ENCODE measurements at places on chromosomes 3 and 15.

- DNase-seq: no peak
Measured at GRCh38 chr15:67359431-67360079, 105.0 kb downstream of the IQCH start.

DNA sequence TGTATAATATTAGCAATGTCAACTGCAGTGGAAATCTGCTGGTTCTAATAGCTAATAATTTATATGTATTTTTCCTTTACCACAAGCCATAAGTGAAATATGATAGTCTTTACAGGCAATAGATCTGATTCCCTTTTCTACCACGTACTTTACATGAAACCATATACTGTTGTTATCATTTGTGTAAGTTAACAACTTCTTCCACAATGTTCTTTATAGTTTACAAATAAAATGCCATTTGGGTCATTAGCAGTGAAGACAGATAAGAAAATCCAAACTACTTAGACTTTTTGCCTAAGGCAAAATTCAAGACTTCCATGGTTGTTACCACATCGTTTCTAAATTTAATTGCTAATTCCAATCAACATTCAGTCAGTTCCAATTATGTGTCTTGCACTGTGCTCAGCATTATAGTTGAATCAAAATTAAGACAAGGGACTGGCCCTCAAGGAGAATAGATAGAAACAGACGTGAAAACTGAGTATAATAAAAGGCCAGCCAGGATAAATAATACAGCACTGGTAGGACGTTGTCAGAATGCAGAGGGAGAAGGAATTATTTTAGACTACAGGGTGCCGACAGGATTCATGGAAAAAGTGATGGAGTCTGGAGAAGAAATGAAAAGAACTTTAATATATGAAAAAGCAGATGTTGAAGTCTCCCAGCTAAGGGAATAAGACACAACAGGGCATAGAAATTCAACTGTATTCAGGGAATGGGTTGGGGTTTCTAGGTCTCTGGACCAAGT is 249.8 kb downstream of the ALCAM start:
- DNase-seq: no peak

DNA sequence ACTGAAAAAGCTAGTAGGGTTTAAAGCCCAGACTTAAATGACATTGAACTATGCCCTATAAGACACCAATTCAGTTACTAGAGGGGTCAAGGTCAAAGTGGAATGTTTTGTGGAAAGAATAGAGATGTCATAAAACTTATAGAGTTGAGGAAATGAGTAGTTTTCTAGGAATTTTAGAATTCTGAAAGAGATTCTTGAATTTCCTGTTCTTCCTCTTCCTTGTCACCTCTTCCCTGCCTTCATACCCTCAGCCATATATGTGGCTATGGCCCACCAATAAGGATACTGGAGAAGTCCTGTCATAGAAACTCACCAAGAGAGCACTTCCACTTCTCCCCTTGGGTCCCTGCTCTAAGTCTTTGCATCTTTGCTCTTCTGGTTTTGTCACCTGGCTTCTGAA is 104.9 kb upstream of the TGFBR2 start:
- DNase-seq: no peak

- no peak for DNase-seq
Measured at GRCh38 chr3:13718000-13718399, 161.9 kb downstream of the WNT7A start.

DNA sequence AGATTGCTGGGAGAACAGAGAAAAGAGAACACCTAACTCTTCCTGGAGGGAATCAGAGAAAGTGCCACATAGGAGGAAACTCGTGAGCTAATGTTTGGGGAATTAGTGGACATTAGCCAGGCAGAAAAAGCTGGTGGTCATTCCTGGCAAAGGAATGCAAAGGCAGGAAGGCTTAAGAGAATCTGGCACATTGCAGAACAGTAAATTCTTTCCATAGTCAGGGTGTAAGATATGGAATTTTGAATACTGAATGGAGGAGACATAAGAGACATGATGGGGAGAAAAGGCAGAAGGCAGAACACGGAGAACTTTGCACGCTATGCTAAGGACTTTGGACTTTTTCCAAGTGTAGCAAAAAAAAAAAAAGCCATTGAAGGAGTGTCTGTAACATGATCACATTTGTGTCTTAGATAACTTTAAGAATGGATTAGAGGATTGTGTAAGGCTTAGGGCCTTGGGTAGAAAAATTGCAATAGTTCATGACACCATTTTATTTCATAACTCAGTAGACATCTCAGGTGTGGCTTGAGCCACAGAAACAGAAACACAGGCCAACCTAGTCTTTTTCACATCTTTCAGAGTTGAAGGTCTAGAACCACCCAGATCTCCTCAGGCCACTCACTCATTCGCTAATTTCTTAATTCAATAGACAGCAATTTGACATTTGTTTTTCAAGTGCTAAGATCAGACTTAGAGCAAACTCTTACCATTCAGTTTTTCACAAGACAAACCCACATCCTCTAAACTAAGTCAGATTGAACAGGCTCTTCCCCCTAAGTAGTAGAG is 31.2 kb upstream of the CCDC80 start:
- DNase-seq: no peak

DNA sequence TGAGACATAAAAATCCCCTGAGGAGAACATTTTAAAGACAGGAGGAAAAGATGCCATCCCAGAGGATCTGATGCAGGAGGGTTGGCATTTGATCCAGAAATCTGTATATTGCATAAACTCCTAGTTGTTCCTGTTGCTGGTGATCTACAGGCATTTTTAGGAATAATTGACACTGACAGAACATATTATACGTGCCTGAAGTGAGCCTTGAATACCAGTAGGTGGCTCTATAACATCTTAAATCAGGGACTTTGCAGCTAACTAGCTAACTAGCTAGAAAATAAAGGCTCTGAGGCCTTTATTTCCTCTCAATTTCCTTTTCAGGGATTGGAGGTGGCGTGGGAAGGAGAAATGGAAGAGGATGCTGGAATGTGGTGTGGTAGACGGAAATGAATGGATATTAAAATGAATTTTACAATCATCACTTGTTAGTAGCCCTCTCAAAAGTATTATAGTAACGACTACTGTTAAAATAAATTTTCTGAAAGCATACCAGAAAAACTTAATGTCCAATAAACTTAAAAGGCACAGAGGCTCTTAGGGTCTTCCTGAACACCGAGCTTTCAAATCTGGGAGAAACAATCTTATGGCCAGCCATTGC is 73.8 kb upstream of the ZBED2 start:
- peak; percentile 18 for DNase-seq

DNA sequence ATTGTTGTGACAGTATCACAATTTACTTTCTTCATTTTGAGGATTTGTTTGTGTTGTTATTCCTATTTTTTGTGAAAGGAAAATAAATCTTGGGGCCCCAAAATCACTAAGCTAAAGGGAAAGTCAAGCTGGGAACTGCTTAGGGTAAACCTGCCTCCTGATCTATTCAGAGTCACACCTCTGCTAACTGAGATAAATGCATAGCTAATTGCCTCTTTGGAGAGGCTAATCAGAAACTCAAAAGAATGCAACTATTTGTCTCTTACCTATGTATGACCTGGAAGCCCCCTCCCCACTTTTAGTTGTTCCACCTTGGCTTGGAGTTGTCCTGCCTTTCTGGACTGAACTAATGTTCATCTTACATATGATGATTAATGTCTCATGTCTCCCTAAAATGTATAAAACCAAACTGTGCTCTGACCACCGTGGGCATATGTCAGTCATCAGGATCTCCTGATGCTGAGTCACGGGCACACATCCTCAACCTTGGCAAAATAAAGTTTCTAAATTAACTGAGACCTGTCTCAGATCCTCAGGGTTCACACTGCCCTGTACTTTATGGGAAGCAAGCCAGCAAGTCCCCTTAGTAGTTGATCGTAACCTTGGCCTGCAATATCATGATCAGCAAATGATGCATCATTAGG is 523.2 kb upstream of the GOLIM4 start:
- DNase-seq: no peak

DNA sequence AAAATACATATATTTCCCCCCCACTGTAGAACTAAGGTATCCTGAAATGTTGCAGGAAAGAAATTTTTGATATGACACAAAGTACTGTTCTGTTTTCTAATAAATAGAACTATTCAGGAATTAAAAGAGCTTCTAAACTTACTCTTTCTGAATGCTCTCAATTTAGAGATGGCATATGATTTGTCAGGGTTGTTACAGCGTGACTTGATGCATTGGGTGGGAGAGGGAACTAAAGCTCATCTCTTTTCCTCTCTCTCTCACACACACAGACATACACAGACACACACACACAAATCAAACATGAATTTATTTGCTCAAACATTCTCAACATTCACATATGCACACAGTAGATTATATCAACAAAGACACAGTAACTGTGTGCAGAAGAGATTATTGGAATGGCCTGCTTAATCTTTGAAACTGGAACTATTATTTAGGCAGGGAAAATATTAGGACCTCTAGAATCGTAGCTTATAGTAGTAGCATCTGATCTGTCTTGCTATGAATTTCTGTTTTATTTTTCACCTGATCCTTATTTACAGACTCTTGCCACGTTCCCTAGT is 807.4 kb upstream of the GBE1 start:
- no peak for DNase-seq

DNA sequence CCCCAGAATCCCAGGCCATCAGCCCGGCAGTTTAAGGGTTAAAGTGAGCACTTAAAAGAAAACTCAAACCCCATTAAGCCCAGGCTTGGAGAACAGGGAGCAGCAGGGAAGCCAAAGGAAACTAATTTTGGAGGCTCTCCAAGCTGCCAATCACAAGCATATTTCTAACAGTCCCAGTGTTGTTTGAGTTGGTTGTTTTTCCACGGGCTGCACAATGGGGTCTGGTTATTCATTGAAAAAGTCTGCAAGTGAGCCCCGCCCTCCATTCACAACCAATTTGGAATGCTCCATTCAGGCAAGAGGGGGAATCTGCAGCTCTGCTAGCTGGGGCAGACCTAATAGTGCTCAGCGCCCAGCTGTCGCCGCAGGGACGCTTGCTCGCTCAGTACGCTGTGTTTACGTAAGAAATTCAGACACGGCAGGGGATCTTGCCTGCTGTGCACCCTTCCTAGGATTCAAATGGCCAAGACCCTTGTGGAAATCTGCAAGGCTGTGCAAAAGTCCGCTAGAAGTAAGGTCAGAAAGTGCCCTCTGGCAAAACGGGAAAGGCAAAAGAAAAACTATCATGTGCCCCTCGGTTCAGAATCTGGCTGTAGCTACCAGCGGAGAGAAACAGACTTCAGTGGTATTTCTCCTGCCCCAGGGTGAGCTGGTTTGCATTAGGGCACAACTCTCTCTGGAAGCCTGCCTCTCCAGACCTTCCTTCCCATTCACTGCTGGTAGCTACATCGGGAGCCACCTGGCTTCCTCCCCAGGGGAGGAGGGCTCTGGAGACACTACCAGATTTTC is 11.0 kb downstream of the ETV5 start:
- peak; percentile 85 for DNase-seq

DNA sequence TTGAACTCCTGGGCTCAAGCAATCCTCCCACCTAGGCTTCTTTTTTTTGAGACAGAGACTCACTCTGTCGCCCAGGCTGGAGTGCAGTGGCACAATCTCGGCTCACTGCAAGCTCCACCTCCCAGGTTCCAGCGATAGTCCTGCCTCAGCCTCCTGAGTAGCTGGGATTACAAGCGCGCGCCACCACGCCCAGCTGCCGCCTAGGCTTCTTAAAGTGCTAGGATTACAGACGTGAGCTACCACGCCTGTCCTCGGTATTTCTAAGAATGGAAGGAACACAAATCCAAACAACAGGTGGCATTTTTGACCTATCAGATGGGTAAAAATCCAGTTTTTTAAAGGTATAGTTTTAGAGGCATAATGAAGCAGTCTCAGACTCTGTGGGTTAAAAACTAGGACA is 113.8 kb downstream of the ANP32A start:
- no peak for DNase-seq

GRCh38 chr15:42133356-42133755 is 23.1 kb downstream of the PLA2G4F start:
- DNase-seq: no peak

- no peak for DNase-seq
Measured at GRCh38 chr3:53956586-53956985, 64.9 kb upstream of the SELENOK start.

GRCh38 chr15:36358094-36358493 is 221.3 kb upstream of the CDIN1 start:
- DNase-seq: no peak

DNA sequence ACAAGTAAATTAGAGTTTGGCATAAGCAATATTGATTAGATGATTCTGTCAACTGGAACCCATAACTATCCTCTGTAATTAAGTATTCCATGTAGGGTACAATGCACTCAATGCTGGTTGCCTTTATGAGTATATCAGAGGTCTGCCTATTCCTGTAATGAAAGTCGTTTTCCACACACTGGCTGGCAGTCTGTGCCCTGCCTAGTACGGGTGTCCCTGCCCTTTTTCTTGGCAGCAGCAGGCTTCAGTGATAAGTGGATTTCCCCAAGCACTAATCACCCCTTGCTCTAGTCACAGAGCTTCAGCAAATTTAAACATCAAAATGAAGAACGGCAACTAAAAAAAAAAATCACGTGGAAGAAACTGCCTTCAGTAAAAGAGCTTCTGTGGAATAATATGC is 294.8 kb upstream of the STT3B start:
- DNase-seq: no peak

GRCh38 chr3:37032961-37033360 is 39.6 kb downstream of the MLH1 start:
- DNase-seq: no peak

DNA sequence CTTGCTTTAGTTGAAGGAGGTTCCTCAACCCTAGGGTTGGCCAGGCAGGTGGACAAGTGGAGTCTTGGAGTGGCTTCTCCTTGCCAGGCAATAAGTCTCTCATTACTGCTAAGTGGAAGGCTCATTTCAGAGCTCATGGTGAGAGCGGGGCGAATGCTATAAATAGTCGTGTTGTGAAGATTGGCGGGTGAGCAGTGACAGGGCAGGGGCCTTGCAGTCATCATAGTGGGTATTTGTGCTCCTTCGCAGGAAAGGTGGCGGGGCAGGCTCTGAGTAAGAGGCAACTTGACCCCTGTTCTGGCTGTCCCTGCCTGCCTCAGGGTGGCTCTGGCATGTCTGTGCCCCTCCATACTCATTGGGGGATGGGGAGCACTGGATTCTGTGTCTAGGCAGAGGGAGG is 8.7 kb upstream of the GRM2 start:
- no peak for DNase-seq

DNA sequence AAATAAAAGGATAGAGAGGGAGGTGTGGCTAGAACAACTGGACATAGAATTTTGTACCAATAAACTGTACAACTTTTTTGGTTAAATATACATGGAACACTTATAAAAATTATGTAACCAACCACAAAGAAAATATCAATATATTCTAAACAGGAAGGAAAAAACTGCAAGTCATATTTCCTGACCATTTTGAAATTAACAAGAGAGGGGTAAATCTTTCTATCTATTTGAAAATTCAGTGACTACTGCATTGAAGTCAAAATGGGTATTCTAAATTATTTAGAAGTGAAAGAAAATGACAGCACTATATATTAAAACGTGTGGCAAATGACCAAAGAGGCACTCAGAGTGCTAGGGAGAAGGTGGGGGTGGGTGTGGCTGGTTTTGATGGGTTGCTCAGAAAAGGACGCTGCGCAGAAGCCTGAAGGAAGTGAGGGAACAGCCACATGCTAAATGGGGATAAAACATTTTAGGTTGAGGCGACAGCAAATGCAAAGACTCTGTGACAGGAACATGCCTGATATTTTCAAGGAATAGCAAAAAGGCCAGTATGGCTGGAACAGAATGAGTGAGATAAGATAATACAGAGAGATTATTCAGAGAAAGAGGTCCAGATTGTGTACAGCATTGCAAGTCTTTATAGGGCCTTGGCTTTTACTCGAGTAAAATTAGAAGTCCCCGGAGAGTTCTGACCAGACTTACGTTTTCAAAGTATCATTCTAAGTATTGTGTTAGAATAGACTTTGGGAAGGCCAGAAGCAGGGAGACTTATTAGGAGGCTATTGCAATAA is 41.1 kb downstream of the ERICH6 start:
- DNase-seq: no peak

GRCh38 chr3:156554515-156554841 is 439 bp downstream of the SSR3 start:
- DNase-seq: no peak

Measured in NCI-H524 treated with DMSO at 0.1 percent for 48 hours (cell line).